Endothelial cell of umbilical vein (primary cell): ENCODE measurements at places on chromosomes 4 and X.
A peak's percentile ranks its signal among the peaks of the same experiment; 100 is the strongest.

- no peak for DNase-seq
Measured at GRCh38 chr4:7775396-7775795, 164.3 kb downstream of the AFAP1 start.

DNA sequence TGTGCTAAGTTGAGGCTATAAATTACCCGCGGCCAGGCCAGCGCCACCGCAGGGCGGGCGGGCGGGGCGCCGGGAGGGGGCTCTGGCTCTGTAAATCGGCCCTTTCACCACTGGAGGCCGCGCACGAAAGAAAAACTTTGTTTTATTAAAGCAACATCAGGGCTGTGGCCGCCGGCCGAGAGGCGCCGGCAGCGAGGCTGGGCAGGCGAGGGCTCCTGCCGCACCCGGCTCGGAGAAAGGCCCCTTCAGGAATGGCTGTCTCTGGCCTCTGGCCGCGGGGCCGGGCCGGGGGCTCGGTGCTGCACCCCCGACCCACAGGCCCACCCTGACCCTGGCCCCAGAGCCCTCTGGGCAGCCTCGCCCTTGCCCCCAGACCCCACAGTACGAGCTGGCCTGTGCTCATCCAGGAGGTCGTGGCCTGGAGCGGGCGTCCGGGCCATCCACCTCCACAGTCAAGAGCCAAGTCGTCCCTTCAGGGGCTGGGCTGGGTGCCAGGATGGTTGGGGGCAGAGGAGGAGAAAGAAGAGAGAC, 29.5 kb upstream of the FGFR3 start:
- peak; percentile 19 for DNase-seq

- no peak for DNase-seq
Measured at GRCh38 chr4:143407888-143408287, 71.2 kb downstream of the GAB1 start.

GRCh38 chrX:65578346-65578745, 43.8 kb upstream of the LAS1L start:
- no peak for DNase-seq

DNA sequence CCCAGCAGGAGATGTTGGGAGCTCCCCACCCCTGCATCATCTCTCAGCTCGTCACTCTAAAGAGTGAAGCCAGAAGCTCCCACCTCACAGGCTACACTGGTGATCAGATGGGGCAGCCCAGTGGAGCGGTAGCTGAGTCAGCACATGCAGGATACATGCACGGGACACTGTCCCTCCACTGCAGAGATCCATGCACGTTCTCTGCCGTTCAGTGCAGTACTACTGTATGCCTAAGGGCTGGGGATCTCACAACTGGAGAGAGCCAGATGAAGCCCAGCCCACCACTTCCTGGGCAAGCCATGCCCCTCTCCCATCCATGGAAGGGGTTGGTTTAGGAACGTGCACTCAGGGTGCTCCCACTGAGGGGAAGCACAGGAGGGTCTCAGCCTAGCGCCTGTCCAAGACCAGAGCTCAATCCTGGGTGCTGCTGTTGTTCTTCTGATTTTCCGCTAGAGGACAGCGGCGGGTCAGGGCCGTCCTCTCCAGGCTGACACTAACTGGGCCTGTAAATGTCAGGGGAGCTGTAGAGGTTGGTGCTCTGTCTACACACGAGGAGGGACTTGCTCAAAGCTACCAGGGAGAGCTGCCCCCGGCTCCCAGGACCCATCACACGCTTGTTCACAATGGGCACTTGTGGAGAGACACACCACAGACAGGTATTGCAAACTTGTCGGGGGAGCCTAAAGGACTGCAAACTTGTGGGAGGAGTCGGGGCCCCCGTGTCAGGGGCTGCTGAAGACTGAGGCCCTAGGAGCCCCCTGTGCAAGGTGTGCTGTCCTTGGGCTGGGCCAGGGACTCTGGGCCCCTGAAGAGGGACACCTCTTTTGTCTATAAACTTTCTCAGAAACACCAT, 18.2 kb upstream of the ABLIM2 start:
- DNase-seq, result peak; percentile 45

DNA sequence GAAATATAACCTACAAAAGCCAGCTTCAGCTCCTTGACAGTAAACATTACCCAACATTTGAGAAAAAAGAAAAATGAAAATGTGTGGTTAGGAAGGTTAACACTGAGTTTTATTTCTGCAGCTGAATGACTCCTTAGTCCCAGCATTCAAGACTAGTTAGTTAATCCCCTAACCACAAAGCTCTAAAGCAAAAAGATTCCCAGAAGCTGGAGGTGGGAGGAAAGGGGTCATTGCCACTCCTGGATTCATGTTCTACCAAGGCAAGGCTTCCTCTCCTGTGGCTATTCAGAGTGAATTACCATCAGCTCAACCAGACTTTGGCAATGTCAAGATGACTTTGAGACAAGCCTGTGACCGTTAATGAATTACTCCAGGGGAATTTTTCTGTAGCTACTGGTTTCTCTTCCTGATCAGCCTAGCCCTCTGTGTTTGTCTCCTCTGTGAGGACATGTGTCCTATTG, 63.6 kb downstream of the HADH start:
- DNase-seq, result no peak
